GM13977 (cell line): ENCODE measurements at places on chromosomes 1 and 21.
A peak's percentile ranks its signal among the peaks of the same experiment; 100 is the strongest.

GRCh38 chr1:87872189-87872588 is 543.5 kb downstream of the LMO4 start:
- peak; percentile 19 for DNase-seq

GRCh38 chr1:177525176-177525575 is 354.4 kb downstream of the BRINP2 start:
- no peak for DNase-seq

DNA sequence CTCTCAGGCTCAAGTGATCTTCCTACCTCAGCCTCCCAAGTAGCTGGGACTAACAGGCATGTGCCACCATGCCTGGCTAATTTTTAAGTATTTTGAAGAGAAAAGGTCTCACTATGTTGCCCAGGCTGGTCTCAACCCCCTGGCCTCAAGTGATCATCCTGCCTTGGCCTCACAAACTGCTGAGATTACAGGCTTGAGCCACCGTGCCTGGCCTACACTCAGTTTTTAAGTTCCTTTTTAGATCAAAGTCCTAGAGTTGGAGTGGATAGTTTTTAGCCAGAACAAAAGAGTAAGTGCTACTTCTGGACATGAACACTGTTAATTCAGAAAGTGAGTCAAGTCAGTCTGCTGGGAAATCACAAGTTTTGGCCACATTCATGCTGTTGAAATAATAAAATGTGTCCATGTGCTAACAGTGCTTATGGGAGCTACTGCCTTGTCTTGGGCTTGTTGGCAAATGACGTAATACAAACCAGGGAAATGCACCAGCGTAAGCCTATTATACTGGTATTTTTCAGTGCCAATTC is 84.2 kb downstream of the NDUFS5 start:
- no peak for DNase-seq

DNA sequence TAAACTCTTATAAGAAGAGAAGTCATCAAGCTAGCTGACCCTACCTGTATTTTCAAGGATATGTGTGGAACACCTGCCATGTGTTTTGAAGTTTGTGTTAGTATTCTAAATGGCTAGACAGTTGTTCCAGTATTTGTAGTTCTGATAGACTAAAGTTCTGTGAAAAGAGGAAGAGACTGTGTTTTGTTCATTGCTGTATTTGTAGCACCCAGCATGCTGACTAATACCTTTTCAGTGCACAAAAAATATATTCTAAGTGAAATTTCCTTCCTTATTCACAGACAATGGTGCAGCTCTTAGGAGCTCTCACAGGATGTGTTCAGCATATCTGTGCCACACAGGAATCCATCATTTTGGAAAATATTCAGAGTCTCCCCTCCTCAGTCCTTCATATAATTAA is 8.2 kb upstream of the METTL18 start:
- DNase-seq, result no peak

DNA sequence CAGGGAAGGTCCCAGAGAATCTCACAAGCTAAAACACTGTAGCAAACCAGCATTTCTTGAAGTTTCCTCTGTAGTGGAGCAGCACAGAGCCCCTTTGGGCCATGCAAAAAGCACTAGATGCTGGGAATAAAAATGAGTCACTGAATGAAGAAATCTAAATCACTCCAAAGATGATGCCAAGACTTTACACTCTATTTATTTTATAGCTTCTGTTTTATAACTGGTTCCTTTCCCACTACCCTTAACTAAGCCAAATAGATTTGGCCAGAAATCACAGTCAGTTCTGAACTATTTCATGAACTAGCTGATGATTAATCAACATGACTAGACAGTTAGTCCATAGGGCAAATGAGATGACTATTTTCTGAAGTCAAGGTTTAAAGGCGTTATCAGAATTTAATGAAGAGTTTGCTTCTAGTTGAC is 89.5 kb downstream of the SCMH1 start:
- DNase-seq, result no peak

GRCh38 chr21:34534522-34534921 is 22.5 kb upstream of the KCNE1 start:
- DNase-seq, result no peak

DNA sequence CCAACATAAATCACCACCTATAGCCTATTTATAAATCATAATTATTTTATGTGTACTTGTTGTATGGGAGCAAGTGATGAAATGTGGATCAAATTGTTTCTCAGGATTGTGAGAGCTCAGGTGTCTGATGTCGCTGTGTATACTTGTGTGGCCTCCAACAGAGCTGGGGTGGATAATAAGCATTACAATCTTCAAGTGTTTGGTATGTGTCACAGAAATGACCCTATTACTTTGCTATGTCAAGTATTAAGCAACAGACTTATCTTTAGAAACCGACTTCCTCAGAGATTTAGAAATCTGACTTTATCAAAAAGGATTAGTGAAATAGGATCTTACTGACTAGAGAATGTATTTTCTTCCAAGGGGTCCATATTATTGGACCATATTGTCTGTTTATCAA is 280.9 kb downstream of the TPR start:
- no peak for DNase-seq

GRCh38 chr1:5920201-5920600 is 72.0 kb downstream of the NPHP4 start:
- no peak for DNase-seq

DNA sequence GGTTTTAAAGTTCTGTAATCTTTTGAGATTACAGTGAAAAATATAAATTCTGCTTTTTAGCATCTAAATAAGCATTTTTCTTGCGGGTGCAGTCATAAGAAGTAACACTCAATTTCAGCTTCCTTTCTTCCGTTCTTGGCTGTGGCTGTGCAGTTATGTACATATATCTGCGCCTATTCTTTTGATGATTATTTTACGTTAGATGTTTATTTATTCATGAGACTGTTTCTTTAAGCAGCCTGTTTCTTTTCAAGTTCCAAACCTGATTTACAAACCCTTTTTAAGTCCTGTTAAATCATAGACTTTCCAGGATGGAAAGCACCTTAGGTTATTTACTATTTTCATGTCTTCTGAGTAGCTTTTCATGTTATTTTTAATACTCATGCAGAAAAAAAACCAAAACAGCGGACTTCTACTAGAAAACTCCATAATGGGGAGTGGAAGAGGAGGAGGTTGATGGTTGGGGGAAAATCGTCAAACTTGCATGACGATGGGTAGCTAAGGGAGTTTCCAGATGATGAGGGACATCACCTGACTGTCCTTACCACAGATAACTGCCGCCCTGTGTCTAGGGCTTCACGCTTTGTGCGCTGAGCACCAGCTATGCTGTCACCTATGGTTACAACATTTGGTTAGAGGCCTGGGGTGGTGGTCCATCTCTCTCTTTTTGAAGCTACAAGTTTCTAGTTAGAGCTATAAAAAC is 2.6 kb downstream of the PRDM2 start:
- peak; percentile 84 for DNase-seq

DNA sequence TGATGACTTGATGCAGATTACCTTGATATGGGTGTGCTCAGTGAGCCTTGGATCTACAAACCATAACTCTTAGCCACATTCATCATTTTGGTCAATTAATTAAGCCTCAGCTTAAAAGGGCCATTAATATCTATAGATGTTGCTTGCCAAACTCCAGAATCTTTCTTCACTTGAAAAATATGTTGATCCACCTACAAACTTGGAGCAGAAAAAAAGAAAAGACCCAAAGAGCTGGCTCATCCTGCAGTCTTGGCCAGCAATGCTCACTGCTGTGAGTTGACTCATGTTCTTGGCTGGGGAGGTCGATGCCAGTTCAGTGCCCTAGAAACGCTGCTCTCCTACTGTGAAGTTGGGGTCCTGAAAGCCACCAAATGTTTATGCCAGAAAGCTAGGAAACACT is 75.4 kb downstream of the DPT start:
- no peak for DNase-seq

DNA sequence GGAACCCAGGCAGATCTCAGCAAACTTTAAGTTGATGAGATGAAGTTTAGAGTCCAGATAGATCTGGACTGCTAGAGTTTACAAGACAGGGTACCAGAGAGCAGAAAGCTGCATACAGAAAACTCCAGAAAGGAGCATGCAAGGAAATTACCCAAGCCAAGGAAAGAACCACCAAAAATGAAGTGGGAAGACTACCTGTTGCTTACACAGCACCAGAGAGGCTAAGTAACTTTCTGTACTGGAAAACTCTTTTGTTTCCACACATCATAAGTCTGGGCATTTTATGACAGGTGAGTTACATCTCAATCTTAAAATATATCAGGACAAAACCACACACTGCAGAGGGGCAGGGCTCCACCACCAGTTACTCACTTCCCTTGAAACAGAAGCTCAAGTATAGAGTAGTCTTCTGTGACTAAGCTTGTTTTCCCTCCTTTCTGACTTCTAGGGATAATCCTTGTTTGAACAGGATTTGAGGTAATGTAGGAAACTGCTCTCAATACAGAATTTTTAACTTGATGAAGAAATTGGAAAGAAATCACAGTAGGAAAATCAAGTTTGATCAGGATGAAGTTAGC is 17.4 kb upstream of the GJA9 start:
- no peak for DNase-seq

GRCh38 chr1:55717111-55717510 is 501.9 kb upstream of the USP24 start:
- DNase-seq, result no peak

GRCh38 chr1:206609229-206609991 is 2.9 kb downstream of the EIF2D start:
- DNase-seq, result peak; percentile 63

DNA sequence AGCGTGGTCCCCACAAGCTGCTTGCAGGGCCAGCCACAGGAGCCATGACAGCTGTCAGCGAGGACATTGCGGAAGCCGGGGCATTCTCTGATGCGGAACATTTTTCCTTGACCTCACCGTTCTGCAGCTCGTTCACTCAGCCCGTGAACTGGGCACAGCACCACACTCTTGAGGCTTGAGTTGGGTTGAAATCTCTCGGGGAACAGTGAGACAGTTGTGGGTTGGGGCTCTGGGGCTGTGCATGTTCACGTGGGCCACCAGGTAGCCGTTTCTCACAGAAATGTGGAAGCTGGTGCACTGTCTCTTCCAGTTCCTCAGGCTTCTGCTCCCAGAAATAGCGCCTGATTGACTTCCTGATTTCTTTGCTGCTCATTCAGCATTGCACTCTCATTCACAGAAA is 69.8 kb downstream of the SPSB1 start:
- no peak for DNase-seq

GRCh38 chr1:241688940-241689368 is 36.9 kb downstream of the WDR64 start:
- no peak for DNase-seq

GRCh38 chr1:226942392-226942791 is 2.3 kb downstream of the COQ8A start:
- DNase-seq, result no peak
